Bronchial epithelial cell (primary cell): ENCODE measurements at places on chromosomes 7 and 10. TPM values are rescaled to one million over a fixed set of nuclear protein-coding genes. Genes with fewer than 3 reads are reported as not detected.

MTPN gene
- 90.6 and 118 TPM in 2 replicates for total RNA-seq

MYH16 gene
- total RNA-seq, result 0.26 and 0.53 TPM in 2 replicates

EEF1AKMT2 gene
- 16.5 and 21.1 TPM in 2 replicates for total RNA-seq

ZNF804B gene
- not detected in 2 replicates for total RNA-seq

SLC26A3 gene
- not detected in 2 replicates for total RNA-seq
